ENCODE measurements at places on chromosomes 11 and 22.

- DNase-seq, result peak; percentile 40
Observed at GRCh38 chr11:29317694-29318093, 699.1 kb downstream of the KCNA4 start.

DNA sequence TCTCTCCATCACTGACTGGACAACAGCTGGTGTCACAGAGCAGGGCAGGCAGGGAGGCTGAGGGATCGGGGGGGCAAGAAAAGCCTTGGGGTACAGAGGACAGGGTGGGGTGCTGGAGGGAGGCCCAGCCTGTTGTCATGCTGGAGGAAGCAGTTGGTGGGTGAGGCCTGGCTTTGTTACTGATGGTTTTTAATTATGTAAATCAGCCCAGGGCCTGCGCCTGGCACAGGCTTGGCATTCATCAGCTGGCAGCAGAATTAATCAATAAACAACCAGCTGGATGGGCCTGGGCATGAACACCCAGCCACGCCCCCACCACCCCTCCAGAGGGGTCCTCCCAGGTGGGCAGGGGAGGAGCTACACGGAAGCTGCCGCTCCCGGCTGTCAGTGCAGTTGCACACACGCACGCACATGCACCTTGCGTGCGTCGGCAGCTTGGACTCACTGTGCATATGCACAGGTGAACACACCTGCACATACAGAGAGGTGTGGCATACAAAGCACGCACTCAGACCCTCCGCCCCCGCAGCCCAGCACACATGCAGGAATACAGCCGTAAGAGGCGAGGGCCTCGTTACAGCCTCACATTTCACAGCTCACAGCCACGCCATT is 21.3 kb upstream of the ELFN2 start:
- DNase-seq, result no peak

DNA sequence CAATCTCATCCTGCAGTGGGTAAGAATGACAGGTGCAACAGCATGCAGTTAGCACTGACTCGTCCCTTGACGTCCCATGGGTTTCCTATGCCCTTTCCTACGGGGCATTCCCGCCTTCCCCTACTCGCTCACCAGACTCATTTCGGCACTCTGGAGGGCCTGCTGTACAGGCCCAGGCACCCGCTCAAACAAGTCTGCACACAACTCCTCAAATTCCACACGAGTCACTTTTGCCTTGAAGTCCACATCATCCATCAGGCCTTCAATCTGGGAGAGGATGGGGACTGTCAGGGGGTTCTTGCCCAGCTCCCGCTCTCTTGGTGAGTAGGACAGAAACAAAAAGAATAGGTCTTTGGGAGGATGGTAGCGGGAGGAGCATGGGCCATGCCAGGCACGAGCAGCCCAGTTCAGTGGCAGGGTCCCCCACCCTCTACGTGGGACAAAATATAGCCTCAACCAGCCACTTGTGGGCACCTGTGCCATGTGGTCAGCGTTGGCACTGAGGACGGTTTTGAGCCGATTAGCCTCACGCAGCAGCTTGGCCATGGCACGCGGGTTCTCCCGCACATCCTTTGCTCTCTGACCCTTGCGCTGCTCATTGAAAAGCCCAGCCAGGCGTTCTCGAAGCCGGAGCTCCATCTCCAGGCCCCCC is 4.7 kb downstream of the HYOU1 start:
- DNase-seq, result no peak

GRCh38 chr11:75339685-75340409 is 11.6 kb downstream of the ARRB1 start:
- no peak for DNase-seq

DNA sequence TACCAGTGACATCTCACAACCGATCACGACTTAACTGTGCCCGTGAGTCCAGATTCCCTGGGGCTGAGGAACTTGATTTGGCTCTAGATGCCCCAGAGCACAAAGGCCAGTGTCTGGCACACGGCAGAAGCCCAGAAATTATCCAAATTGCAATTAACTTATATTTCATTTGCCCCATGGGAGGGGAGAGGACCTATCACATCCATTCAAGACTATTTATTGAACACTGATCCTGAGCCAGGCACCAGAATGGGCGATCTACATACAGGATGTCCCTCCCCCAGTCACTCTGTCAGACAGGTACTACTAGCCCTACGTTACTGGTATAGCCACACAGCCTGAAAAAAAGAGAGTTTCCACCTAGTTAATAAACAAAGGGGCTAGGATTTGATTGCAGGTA is 5.1 kb downstream of the DNAL4 start:
- no peak for DNase-seq

DNA sequence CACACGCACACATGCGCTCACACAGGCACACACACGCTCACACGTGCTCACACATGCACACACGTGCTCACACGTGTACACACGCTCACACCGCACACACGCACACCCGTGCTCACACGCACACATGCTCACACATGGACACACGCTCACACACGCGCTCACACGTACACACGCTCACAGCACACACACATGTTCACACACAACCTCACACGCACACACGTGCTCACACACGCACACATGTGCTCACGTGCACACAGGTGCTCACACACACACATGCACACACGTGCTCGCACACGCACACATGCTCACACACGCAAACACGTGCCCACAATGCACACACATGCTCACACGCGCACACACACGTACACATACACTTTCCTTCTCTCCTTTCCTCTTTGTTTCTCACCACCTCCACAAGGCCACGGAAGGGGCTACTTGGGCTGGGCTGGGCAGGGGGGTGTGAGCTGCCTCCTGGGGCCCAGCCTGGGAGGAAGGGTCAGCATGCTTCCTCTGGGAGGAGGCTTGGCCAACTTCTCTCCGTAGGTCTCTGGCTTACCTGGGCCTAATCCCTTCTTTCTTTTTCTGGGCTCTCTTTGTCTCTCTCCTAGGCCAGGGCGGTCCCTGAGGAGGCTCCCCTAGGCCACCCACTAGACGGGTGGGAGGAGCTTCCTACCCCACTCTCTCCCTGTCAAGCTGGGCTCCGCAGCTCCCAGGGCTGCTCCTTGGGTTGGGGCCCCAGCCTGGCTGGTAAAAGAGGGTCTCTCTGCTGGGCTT is 34.5 kb upstream of the PARVG start:
- DNase-seq, result no peak

GRCh38 chr11:84541731-84542340 is 1085.3 kb downstream of the DLG2 start:
- no peak for DNase-seq

DNA sequence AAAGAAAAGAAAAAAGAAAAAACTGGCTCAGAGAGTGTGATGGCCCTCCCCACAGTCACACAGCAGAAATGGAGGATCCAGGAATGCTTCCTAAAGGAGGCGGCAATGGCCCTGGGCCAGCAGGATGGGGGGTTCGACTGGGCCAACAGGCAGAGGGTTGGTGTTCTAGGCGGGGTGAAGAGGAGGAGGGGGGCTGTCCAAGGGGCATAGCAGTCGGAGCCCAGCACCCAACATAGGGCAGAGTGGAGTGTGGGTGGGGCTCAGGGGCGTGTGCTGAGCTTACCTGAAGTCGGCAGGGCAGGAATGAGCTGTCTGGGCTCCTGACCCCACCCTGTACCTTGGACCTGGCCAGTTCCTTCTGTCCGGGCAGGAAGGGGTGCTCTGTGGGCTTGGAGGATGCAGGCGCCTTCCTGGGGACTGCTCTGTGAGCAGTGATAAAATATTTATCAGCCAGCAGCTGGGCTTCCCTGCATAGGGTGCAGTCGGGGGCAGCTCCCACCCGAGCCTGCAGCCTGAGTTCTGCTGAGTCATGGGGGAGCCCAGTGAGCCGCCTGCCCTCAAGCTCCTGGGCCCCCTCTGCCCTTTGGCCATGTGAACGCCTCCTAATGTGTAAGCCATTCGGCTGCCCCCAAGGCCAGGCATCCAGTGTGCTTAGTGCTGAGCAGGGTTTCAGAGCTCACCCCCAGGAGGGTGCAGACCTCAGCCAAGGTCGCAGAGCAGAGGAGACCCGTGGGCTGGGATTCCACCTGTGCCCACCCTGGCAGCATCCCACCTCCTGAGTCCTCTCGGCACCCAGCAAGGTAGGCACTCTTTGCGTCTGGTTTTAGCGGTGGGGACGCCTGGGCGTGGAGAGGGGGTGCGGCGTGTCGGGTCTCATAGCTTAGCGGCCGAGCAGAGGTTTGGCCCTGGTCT is 25.3 kb upstream of the PRR5 start:
- DNase-seq, result no peak

- DNase-seq, result no peak
Observed at GRCh38 chr11:119854521-119854920, 125.5 kb upstream of the NECTIN1 start.

DNA sequence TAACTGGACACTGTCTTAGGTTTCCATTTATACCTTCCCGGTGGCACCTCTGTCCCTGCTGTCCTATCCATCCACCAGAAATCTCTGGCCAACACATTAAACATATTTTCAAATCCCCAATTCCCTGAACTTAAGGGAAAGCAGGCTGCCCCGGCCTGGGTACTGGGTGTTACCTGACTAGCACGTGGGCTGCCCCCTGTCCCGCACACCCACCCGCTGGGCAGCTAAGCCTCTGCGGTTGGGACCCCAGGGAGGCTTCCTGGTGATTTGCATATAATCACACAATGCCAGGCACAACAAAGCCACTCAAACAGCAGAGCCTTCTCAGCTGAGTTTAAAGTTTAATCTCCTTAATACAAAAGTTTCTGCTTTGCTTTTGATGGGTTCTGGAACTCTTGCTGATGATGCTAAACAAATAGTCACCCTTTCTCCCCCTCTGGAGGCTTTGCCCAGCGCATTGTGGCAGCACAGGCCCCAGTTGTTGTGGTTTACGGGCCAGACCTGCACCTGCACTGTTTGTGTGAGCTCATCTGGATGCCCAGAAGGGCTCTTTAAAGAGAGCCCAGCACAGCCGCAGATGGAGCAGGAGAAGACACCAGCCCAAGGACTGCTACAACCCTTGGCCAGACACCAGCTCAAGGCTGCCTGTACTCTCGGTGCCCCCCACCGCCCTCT is 59.9 kb upstream of the POU2AF1 start:
- DNase-seq, result no peak

DNA sequence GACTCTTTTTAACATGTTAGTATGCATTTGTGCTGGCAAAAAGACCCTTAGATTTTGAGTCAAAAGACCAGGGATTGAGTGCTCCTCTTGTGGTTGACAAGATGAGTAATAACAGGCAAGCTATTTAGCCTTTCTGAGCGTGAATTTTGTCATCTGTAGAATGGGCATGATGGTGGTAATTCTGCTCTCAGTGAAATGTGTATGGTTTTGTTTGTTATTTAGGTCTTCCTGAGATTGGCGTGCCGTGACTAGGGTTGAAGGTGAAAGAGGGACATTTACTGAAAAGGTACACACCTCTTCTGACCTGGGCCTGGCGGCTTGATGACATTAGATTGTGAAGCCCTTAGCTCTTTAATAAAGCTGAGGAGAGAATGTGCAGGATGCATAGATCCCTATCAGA is 8.4 kb upstream of the CEP295 start:
- DNase-seq, result no peak

DNA sequence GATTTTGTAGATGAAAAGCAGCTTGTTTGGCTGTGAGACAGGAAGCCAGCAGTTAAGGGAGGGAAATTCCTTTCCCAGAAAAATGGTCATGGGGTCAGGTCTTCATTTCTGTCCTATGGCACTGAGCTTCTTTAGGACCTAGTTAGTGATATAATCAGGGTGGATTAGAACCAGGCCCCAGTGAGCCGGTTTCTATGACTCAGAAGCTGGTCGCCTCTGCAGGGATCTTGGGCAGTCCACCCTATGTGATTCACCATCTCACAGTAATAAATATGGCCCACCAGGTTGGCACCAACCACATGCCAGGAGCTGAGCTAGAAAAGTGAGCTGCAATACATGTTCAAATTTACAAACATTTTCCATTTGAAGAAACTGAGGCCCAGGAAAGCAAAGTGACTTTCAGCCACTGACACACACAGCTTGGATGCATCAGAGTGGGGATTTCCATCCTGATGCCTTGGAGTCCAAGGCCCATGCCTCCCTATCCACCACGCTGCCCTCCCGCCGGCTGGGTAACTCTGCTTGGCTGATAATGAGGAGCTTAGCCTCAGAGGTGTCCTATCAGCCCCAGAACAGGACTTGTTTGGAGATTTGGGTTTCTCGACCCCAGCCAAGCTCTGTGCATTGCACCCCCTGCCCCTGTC is 42.0 kb downstream of the CD82 start:
- DNase-seq, result peak; percentile 67

DNA sequence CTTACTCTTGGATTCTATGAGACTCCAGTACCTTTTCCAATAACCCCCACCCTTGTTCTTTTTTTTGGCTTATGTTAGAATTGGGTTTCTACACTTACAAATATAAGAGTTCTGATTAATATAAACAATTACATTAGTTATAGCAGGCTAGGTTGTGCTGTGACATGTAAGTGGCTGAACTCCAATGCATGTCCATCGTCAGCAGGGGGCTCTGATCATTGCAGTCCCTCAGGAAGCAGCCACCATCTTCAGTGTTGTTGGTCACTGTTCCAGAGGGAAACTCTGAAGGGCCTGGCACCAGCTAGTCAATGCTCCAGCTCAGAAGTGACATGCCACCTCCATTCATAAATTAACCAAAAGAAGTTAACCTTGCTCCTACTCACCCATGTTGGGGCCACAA is 5.6 kb downstream of the LIPT2 start:
- peak; percentile 13 for DNase-seq

DNA sequence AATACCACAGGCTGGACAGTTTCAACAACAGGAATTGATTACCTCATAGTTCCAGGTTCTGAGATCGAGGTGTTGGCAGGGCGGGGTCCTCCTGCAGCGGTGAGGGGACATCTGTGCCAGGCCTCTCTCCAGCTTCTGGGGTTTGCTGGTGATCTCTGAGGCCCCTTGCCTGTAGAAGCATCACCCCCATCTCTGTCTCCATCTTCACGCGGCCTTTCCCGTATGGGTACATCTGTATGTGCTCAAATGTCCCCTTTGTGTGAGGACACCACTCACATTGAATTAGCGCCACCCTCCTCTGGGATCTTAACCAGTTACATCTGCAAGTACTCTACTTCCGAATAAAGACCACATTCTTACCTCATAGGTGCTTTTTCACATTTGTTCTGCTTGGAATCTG is 1029.9 kb downstream of the BRD1 start:
- no peak for DNase-seq

GRCh38 chr11:22337596-22338485 is at the start of gene SLC17A6:
Gene SLC17A6, plus strand, starts transcription at chr11:22338381. Its CDS starts 153 bp downstream, at chr11:22338534.
- DNase-seq, result no peak

GRCh38 chr11:122754553-122755322 is 83.6 kb upstream of the CRTAM start:
- DNase-seq, result peak; percentile 24

DNA sequence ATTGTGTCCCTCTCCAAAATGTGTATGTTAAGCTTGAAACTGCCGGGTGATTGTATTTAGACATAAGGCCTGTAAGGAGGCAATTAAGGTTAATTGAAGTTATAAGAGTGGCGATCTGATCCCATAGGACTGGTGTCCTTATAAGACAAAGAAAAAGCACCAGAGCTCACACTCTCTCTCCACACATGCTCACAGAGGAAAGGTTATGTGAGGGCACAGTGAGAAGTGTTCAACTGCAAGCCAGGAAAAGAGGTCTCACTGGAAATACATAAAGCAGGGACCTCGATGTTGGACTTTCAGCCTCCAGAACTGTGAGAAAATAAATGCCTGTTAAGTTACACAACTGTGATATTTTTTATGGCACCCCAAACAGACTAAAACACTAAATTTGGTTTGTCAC is 1233.8 kb upstream of the CNTN5 start:
- DNase-seq, result no peak

GRCh38 chr11:111663820-111664219 is 61.6 kb downstream of the SIK2 start:
- DNase-seq, result peak; percentile 46
